ENCODE measurements at places on chromosomes 1 and 21.

DNA sequence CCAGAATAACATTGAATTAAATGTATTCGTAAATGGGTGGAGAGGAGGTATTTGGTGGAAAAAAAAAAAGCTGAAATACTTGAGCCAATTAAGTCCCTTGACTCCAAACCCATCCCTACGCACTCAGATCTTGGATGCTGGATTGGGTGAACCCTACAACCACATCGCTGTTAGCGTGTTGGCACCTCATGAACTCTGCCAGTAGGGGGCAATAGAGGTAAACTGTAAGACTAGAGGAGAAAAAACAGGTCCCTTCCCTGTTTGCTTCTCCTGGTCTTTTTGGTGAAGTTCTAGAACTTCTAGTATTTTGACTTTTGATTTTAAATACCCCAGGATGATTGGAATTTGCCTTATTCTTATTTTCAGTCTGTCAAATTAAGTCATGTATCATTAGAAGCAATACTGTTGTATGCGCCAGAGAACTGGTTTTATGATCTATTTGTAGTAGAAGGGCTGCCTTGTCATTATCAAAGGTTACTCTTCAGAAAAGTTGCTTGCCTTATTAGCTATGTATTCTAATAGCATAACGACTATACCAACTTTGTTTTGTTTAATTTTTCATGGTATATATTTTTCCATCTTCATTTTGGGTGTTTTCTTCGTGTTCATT is 1.9 kb upstream of the OR13G1 start:
- no peak for DNase-seq

DNA sequence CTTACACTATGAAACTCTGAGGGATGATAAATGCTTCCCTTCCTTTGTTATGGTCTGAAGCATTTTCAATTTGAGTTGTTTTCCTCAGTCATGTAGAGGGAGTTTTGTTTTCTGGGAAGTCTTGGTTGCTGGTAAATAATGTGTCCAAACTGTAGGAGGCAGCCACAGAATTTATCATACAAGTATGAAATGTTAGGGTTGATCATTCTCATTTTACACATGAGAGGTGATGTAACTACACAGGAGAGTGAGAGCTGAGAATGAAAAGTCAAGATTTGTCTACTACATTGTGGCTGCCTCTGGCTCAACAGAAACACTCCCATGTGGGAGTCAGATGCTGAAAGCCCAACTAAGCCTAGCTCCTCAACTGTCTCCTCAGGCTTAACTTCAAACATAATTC is 182.5 kb upstream of the SGIP1 start:
- no peak for DNase-seq

GRCh38 chr1:1072299-1072848 is 1.7 kb downstream of the RNF223 start:
- no peak for DNase-seq

- peak; percentile 52 for DNase-seq
Measured at GRCh38 chr21:31132574-31133242, 94.4 kb upstream of the KRTAP19-8 start.

DNA sequence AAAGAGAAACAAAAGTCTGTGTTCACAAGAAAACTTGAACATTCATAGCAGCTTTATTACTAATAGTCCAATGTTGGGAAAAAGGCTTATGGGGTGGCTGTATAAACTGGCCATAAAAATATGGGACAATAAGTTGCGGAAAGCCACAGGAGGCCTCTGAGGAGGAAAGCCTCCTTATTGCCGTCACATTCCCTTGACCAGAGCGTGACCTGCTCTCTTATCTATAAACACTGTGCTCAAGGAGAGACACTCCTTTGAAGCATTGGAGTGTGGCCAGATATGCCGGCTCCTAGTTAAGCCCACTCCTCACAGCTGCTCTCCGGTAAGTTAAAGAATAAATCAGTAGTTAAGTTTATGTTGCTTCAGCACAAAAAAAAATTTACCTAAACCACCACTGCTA is 19.7 kb downstream of the OR6Y1 start:
- no peak for DNase-seq

GRCh38 chr1:203327684-203328457 is 22.6 kb downstream of the BTG2 start:
- DNase-seq: peak; percentile 45

- DNase-seq: no peak
Measured at GRCh38 chr21:42433946-42434551, 30.3 kb downstream of the UBASH3A start.

DNA sequence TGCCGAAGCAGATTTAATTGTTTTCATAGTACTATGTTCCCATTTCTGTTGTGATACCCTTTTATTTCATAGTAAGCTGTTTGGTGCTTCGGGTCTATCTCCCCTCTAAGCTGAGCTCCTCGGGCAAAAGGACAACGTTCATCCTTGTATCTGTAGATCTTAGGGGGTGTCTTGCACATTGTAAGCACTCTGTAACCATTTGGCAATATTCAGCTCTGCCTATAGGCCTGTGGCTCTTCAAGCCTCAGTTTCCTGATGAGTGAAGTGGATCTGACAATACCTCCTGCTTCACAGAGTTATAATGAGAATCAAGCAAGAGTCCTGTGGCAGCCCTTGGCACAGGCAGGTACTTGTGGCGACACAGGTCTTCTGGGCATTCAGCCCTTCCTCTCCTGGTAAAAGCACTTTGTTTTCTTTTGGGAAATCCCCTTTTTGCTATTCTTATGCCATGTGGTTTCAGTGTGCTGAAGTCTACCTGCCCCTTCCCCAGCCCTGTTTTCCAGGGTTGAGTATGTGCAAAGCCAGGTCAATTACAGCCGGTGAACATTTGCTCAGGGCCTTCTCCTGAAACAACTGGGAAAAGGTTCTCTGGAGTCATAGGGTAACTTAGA is 8.5 kb upstream of the EXO1 start:
- no peak for DNase-seq

DNA sequence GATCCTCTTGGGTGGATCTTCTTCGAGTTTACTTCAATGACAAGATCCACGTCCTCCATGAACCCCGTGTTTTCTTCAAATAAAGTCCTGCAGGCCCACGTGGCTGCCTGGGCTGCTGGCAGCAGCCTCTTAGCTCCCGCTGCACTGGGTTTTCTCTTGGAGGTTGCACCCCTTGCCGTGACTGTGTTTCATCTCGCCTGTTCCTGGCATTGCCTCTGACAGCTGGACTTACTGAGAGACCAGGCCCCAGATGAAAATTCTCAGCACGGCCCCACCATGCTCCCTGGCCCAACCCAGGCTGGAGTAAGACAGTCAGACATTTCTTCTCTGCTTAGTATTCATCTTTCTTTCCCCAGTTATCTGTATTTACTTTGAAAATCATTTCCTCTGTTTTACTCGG is 274.8 kb upstream of the RUNX1 start:
- DNase-seq: no peak

All from activated CD4-positive, CD25-positive, alpha-beta regulatory T cell treated with anti-CD3 and anti-CD28 coated beads, Interleukin-2, amount 50 U/mL, for 16 hours (primary cell).